ENCODE measurements at places on chromosomes 13 and 19.
A peak's percentile ranks its signal among the peaks of the same experiment; 100 is the strongest.

- no peak for DNase-seq
Measured at GRCh38 chr19:42555317-42555716, 27.0 kb upstream of the CEACAM1 start.

DNA sequence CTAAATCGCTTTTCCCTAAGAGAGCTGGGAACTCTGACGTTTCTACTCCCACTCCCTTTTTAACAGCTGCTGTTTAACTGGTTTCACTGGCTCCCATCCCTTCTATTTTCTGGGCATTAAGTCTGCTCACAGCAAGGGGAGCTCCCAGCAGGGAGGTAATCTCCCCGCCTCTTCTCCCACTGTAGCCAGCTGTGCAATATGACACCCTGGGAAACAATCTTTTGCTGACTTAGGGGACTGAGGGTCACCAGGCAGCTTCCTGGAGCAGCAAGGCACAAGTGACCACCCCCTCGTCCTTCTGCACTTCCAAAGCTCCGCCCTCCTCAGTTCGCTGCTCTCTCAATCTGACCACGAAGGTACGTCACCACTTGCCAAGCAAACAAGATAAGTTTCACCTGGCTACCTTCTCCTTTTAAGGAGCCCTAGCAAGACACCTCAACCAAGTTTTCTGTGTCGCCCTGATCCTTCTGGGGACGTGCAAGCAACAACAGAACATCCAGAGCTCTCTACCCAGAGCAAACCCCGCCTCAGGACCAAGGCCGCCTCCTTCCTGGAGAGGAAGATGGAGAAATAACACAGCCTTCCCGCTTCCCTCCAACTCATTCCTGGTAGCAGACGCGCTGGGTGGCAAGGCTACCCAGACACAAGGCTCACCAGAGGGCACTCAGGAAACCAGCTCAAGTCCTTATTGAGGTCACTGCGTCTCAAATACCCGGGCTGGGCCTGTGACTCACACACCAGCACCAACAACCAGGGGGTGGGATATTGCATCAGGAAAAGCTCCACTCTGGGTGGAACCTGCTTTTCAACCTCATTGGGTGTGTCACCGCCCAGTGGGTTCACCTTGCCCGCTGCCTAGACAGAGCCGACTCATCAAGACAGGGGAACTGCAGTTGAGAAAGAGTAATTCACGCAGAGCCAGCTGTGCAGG, 92.4 kb downstream of the STK24 start:
- peak; percentile 95 for DNase-seq

DNA sequence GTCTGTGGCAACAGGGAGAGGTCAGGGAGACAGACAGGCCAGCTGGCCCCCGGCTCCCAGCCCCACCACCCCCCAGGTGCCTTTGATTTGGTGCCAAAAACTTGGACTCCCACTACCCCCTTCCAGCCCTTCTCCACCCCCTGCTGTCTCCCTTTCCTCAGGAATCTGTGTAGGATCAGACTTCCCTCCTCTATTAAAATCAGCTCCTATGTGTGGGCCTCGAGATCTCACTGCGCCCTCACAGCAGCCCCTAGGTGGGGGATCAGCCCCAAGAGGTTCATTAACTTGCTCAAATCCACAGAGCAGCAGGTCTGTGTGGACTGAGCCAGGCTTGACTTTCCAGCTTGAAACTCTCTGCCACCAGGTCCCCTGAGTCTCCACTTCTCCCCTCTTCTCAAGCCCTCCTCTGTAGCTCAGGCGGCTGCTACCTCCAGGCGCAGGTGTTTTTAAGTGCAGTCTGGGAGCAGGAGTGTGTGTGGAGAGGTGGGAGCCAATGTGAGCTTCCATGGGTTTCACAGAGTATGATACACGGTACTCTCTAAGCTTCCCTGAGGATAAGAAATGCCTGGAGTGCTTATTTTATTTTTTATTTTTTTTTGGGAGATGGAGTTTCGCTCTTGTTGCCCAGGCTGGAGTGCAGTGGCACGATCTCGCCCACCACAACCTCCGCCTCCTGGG, 1.7 kb downstream of the GAPDHS start:
- no peak for DNase-seq

GRCh38 chr19:7677669-7678311, 900 bp downstream of the MCEMP1 start:
- DNase-seq: no peak

GRCh38 chr19:19372656-19373416, 32.6 kb upstream of the GATAD2A start:
- DNase-seq: no peak

GRCh38 chr19:12497032-12497431, 12.4 kb upstream of the ZNF709 start:
- DNase-seq: no peak

GRCh38 chr19:33796164-33796875, at the start of gene KCTD15:
KCTD15 (plus strand) TSS chr19:33796870; CDS start chr19:33800455, 3,585 bp downstream.
- DNase-seq: no peak

GRCh38 chr13:92164822-92165221, 766.4 kb downstream of the GPC5 start:
- DNase-seq: no peak

- DNase-seq: no peak
Measured at GRCh38 chr19:799076-799881, 2.0 kb downstream of the PTBP1 start.

DNA sequence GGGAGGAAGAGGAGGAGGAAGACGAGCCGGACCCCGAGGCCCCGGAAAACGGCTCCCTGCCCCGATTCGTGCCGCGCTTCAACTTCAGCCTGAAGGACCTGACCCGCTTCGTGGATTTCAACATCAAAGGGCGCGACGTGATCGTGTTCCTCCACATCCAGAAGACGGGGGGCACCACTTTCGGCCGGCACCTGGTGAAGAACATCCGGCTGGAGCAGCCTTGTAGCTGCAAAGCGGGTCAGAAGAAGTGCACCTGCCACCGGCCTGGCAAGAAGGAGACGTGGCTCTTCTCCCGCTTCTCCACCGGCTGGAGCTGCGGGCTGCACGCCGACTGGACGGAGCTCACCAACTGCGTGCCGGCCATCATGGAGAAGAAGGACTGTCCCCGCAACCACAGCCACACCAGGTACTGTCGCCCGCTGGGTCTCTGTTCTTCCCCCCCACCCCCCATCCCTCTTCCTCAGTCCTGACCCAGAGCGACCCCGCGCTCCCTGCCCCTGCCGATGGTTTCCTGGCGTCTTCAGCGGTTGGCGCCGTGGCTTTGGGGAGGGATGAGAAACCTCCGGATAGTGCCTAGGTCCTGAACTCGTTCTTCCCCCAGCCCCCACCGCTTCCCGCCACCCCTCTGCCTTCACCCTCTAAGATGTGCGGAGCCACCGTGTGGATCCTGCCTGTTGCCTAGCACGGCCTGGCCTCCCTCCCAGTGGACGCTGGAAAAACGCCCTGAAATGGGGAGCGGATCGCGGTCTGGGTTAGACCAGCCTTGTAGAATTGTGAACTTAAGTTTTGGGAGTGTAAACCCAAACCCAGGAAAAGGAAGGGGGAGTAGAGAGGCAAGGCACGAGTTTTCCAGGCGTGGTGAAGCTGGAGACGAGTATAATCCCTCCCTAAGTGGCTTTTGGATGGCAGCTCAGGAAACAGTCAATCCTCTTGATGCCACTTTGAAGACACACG, 1.5 kb downstream of the HS6ST3 start:
- no peak for DNase-seq

- DNase-seq: no peak
Measured at GRCh38 chr19:29516821-29517395, 8.9 kb upstream of the VSTM2B start.

DNA sequence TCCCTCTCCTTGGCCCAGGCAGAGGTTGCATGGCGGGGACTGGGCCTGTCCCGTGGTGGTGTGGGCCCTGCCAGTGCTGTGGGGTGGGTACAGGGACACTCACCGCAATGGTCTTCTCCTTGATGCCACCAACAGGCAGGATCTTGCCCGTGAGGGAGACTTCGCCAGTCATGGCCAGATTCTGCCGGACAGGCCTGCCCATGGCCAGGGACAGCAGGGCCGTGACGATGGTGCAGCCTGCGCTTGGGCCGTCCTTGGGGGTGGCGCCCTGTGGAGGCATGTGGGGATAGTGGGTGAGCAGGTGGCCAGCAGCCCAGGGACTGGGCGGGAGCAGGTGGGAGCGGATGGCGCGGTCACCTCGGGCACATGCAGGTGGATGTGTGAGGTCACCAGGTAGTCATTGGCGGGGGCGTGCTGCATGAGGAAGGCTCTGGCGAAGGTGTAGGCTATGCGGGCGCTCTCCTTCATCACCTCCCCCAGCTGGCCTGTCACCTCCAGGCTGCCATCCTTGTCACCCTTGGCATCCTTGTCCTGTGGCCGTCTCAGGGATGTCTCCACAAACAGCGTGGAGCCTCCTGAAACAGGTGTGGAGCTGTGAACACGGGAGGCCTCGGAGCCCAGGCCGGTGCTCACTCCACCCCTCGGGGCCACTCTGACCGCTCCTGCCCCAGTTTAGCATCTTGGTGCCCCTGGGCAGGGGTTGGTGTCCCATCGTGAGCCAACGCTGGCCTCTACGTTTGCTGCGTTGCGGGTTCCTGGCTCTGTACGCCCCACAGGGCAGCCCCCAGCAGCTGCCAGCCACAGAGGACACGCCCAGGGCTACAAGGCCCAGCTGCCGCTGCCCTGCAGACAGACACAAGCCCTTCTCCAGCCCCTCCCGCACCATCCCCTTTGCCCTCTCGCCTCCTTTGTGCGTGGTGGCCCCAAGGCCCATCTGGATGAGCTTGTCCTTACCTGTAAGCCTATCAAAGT, 3.4 kb downstream of the RPL36 start:
- no peak for DNase-seq

GRCh38 chr13:80058626-80059025, 282.3 kb downstream of the SPRY2 start:
- DNase-seq: no peak

DNA sequence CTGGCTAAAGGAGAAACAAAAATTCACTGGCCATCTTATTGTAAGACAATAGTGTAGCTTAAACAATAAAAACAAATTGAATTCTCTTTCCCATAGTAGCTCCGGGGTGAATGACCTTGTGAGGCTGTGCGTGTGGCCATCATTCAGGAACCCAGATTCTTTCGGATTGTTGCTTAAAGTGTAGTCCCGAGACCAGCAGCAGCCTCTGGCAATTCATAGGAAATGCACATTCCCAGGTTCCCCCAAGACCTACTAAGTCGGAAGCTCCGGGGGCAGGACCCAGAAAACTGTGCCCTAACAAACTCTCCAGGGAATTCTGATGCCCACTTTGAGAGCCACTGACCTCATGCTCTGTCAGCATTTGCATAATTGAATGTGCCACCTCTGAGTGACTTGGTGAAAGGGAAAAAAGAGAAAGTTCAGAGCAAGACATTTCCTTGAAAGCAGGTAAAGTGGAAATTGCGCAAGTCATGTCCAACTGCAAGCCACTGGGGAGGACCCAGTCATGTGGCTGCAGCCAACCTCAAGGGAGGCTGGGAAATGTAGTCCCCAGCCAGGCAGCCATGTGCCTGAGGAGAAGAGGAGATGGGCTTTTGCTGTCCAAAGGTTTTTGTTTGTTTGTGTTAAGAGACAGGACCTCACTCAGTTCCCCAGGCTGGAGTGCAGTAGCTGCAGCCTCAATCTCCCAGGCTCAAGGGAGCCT, 50.7 kb upstream of the PNMA8B start:
- no peak for DNase-seq

DNA sequence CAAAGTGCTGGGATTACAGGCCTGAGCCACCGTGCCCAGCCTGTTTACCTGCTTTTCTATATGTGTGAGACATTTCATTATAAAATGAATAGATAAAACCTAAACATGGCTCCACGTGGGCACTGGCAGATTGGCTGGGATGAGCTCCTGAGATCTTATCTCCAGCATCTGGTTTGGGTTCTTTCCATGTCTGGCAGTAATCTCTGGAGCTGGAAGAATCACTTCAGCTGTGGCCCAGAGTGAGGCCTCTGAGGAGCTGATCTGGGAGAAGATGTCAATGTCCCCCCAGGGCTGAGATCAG, 5.5 kb upstream of the SULT2A1 start:
- no peak for DNase-seq

DNA sequence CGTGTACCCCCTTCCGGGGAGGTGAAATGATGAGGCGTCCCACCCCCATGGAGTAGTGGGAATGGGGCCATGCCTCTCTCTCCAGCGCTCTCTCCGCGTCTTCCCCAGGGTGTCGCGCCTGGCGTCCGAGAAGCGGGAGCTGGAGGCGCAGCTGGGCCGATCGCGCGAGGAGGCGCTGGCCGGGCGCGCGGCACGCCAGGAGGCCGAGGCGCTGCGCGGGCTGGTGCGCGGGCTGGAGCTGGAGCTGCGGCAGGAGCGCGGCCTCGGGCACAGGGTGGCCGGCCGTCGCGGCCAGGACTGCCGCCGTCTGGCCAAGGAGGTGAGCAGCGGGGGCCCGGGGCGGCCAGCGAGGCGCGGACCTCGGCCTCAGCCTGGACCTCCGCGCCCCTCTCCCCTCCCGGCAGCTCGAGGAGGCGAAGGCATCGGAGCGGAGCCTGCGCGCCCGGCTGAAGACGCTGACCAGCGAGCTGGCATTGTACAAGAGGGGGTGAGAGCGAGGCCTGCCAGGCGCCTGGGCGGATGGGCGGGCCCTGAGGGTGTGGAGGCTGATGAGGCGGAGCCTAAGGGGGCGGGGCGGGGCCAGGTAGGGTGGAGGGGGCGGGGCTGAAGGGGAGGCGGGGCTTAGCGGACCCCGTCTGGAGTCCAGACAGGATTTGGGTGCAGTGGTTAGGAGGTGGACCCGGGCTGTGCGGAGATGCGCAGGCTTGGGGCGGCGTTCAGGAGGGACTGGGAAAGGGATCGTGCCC, 7.7 kb downstream of the PGLYRP1 start:
- no peak for DNase-seq

DNA sequence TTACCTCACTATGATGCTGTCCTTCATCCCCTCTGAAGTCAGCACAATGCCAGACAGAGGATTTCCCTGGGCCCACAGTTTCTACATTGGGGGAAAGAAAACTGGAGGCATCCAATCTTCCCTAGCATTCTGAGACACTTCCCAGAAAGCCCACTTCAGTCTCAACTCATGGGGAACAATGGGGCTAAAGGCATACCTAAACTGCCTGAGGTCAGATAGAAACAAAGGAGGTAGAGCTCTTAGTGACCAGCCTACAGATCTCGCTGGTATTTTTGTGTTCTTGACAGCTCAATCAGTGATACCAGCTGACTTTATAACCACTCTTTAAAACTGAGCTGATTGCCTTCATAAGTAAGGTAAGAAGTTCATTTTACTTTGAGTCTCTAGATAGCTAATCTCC, 881.0 kb upstream of the GPC6 start:
- no peak for DNase-seq

- DNase-seq: peak; percentile 79
Measured at GRCh38 chr19:41324921-41325639, 15.1 kb downstream of the CCDC97 start.

- no peak for DNase-seq
Measured at GRCh38 chr13:67934617-67935330, 704.6 kb upstream of the PCDH9 start.

All from skeletal muscle cell (primary cell).